ENCODE measurements at places on chromosomes 2 and 18.

- no peak for DNase-seq
Observed at GRCh38 chr2:119255760-119256581, 32.3 kb downstream of the STEAP3 start.

GRCh38 chr2:127011796-127012195, 95.2 kb downstream of the BIN1 start:
- DNase-seq, result no peak

GRCh38 chr2:143698888-143699570, 569.8 kb downstream of the ARHGAP15 start:
- DNase-seq, result no peak

DNA sequence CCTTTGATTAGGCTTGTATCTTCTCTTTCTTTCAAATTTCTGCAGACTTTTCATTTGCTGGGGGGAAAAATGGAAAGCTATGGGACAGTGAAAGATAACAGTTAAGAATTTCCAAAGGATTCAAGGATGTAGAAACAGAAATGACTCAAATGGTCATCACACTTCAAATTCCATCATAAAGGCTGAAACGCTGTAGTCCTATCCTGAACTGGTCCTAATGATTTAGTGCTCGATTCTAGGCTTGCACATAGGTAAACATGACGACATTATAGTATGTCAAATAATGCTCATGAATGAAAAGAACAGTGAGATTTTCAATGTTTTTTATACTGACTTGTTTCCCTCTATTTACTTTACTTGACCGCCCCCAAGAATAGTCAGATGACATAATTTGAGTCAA, 15.7 kb upstream of the MMADHC start:
- no peak for DNase-seq

DNA sequence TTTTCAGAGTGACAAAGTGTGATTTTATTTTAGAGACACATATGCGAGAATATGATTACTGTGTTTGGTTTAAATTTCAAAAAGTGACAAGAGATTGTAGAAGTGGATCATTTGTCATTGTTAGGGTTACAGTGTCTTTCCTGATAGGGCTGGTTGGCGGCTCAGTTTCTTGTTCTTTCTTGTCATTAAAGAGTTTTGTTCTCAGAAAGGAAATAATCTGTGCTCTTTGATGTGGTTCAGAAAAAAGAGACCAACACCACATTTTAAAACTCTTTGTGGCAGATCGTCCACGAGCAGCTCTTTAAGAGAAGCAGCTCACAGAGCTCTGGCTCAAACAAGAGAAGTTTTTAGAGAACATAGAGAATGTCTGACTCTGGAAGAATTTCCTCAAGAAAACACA, 45.6 kb upstream of the ZNF532 start:
- no peak for DNase-seq

DNA sequence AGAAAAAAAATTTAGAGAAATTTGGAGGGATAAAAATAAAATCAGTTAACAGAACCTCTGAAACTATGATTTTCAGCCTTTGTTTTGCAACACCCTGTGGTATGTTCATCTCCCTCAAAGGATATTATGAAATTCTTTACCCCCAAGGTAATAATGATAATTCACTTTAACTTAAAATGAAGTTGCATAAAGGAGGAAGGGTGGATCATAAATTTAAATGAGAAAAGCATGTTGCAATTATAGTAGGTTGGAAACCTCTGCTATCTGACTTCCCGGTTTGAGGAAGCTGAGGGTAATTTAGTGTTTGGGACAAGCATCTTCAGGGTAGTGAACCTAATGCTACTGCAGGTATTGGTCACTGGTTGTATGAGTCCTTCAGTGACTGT, 102.9 kb downstream of the BABAM2 start:
- DNase-seq, result no peak

DNA sequence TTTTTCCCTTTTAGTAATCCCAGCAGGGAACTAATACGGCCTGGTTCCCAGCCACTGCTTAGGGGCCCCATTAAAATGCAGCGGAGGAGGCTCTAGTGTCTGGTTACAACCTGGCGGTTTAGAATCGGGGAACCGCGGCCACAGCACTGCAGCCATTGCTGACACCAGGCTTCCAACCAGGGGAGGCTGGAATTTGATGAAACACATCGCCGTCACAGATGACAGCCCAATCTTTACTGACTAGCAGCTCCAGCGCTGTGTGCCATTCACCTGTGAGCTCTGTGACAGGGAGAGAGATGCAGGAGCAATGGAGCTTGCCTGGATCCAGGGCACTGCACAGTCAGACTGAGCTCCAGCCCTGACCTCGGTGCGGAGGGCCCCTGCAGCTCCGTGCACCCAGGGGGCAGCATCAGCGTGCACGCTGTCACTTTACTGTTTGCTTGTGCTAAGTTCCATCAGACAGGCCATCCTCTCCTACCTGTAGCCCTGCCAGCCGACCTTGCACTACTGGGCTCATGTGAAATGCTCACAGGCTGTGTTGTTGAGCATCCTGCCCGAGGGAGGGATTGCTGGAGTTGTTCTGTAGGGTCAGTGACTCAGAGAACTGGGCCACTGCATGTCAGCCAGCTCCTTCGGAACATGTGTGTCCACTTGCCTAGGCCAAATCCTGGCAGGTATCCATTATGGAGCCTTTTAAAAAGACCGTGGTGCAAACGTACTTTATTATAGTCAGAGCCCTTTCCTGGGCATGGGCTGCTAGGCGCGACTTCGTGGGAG, 203.5 kb downstream of the SEPTIN10 start:
- no peak for DNase-seq

DNA sequence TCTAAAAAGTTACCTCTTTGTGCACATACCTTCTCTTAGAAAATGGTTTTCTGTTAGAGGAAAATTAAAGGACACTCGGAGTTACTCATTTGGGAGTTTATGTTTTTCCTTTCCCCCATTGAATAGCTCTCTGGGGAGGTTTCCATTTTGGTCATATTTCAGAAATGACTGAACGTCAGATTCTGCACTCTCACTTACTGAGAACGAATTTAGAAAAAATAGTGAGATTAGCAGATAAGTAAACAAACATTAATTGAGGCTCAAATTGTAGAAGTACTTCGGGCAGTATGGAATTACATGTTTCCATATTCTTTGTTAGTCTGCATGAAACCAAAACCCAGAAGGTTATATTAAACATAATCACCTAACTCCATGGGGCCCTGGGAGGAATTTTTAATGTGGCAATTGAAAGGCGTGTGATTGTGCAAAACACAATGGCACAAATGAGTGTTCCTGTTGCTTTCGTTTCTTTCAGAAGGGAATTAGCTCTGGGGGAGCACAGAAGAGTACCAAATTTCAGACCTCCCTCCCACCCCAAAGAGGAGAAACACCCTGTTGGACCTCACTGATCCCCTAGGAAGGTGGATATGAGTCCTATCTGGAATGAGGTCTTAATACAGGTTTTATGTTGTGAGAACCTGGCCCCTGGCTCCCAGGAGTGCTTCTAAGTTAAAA, 212.3 kb downstream of the BCL2 start:
- DNase-seq, result no peak

DNA sequence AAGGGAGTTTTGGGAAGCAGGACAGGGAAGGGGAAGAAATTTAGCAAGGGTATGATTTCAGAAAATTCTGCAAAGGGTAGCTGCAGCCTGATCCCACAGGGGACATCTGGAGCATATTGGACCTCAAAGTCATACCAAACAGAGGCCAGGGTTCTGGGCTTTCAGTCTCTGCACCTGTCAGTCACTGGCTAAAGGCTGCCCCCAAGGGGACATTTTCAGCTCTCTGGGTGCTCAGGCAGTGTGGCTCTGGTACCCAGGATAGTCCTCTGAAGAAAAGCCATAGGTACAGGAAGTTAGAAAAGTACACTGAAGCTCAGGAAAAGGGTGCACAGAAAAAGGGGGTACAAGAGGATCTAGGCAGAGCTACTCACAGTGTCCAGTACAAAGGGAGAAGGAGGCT, 149.2 kb downstream of the INSIG2 start:
- DNase-seq, result no peak

GRCh38 chr2:43226955-43227829, 786 bp upstream of the ZFP36L2 start:
- DNase-seq, result peak; percentile 99

DNA sequence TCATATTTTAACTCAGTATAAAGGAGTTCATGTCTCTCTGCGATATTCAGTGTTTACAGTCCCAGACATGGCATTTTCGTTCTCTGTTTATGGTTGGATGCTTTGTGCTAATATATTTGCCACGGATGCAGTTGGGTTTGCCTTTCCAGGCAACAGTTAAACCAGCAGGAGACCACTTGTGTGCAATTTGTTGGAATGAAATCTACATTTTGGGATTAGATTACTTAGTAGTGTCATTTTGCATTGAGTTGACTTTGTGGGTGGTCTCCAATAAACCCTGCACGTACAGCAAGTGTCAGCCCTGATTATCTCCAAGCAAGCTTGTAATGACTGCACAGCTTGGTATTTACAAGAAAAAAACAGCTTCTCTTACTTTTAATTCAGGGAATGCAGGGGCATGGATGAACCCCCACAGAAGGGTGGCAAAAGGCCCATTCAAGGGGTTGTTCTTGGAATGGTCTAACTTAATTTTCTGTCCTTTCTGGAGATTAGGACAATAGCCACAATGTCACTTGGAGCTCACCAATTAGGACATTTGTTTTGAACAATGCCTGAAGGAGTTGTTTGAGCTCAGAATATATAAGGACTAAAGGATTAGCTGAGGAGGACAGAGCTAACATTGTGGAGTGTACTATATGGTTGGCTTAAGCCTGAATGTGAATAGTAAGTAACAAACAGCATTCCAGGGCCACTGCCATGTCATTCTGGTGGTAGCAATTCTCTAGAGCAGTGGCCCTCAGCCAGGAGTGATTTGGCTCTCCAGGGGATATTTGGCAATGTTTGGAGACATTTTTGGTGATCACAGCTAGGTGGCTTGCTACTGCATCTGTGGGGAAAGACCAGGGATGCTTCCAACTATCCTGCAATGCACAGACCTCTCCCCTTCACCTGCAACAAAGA, 121.5 kb downstream of the SLC4A3 start:
- no peak for DNase-seq

- DNase-seq, result no peak
Observed at GRCh38 chr2:3479430-3480320, 39.7 kb downstream of the ADI1 start.

GRCh38 chr2:191274413-191274815, 29.2 kb downstream of the MYO1B start:
- DNase-seq, result no peak

DNA sequence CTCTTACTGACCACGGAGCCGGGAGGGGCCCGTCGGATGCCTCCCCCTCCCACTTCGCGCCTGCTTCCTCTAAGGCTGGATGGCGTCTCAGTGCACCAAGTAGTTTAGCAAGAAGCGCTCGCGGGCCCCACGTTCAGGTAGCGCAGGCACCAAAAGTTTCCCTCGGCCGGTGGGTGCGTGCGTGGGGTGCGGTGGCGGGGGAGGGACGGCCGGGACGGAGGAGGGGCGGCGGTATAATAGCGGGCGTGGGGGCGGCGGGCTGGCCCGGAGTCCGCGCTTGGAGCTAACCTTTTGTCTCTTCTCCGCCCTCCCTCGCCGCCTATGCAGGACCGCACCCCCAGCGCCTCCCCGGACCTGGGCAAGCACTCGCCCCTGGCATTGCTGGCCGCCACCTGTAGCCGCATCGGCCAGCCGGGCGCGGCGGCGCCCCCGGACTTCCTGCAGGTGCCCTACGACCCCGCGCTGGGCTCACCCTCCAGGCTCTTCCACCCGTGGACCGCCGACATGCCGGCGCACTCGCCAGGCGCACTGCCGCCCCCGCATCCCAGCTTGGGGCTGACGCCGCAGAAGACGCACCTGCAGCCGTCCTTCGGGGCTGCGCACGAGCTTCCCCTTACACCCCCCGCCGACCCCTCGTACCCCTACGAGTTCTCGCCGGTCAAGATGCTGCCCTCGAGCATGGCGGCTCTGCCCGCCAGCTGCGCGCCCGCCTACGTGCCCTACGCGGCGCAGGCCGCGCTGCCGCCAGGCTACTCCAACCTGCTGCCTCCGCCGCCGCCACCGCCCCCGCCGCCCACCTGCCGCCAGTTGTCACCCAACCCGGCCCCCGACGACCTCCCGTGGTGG, 1.0 kb downstream of the SP5 start:
- DNase-seq, result peak; percentile 72

DNA sequence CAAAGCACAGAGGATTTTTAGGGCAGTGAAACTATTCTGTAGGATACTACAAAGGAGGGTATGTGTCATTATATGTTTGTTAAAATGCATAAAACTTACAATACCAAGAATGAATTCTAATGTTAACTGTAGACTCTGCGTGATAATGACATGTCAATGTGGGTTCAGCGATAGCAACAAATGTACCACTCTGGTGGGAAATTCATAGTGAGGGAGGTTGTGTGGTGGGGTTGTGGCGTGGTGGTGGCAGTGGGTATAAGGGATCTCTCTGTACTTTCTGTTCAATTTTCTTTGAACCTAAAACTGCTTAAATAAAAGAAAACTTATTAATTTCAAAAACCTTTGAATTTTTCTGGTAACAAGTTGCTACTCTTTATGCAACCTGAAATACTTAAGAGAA, 99.3 kb upstream of the SLC38A11 start:
- DNase-seq, result no peak

DNA sequence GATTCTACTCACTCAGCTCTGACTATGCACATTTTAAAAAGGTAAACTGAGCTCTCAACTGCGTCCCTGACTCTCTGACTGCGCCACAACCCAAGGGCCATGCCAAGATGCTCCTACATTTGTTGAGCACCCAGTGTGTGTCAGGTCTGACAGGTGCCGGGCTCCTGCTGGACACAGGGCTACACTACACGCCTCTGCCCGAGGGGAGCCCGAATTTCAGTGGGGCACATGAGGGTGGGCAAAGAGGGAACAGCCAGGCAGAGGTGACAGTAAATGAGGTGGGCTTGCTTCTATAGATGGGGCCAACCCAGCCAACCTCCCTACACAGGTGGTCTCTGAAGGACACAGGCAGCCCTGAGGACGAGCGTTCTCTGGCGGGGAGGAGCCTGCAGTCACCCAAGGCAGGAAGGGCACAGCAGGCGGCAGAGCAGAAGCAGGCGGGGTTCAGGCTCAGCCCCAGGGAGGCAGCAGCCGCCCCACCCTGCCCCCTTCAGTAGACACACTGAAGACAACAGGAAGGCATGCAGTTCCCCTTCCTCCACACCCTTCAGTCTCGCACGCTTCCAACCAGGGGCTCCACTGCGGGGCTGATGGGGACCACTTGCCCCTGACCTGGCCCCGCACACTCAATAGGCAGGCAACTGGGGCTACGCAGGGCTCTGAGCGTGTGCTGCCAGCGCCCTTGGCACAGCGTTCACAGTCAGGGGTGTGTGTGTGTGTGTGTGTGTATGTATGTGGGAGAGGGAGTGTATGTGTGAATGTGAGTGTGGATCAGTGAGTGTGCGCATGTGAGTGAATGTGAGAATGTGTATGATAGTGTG, 98.4 kb downstream of the UXS1 start:
- DNase-seq, result peak; percentile 86

GRCh38 chr2:181420259-181421130, 36.7 kb upstream of the ITGA4 start:
- no peak for DNase-seq

GRCh38 chr18:8241731-8242130, 367.5 kb upstream of the RAB12 start:
- DNase-seq, result no peak

- no peak for DNase-seq
Observed at GRCh38 chr2:22902180-22902550, 482.8 kb upstream of the KLHL29 start.

GRCh38 chr2:10522170-10522448, 74.0 kb upstream of the ODC1 start:
- DNase-seq, result no peak

- no peak for DNase-seq
Observed at GRCh38 chr2:103991591-103991990, 862.3 kb upstream of the POU3F3 start.

GRCh38 chr2:149702571-149702970, 115.0 kb upstream of the MMADHC start:
- no peak for DNase-seq
